ENCODE measurements at places on chromosomes 5 and 9. TPM values are rescaled to one million over a fixed set of nuclear protein-coding genes. Genes with fewer than 3 reads are reported as not detected.

FBN2 gene
- not detected for total RNA-seq

SLC36A3 gene
- total RNA-seq = not detected

DNA sequence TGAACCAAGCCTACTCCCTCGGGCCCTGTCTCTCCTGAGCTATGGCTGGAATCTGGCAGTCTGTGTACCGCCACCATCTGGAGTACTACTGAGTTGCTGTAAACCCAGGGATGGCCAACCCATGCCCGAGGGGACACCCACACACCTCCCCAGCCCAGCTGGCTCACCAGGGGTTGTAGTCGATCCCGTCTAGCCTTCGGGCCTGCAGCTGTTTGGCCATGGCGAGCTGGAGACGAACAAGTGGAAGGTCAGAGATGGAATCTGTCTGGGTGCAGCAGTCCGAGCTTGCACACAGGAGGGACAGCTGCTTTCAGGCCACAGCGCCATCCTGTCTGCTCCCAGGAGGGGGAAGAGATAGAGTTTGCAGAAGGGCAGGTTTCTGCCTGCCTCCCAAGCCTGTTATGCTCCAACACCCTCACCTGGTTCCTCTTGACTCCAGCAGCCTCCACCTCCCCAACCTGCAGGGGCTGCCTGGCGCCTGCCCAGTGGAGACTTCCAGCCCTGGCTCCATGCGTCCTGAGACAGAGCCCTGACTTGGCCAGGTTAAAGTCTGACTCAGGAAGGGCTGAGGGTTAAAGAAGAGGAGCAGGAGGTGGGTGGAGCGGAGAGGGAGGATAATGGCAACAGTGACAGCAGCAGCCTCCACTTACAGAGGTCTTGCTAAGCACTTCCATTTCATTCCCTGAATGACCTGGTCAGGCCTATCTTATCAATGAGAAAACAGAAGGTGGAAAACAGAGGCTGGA, 15.8 kb upstream of the SPOUT1 start:
- H3K4me1 ChIP-seq = no peaks in the 10 kb centered on the region
- DNase-seq = no peak
- no peaks in the 10 kb centered on the region for H3K27me3 ChIP-seq
- peaks cover 6% of the 10 kb centered on the region for H3K36me3 ChIP-seq
- no peak overlapping the region for H3K27ac ChIP-seq
- H3K4me3 ChIP-seq = no peak overlapping the region

DNA sequence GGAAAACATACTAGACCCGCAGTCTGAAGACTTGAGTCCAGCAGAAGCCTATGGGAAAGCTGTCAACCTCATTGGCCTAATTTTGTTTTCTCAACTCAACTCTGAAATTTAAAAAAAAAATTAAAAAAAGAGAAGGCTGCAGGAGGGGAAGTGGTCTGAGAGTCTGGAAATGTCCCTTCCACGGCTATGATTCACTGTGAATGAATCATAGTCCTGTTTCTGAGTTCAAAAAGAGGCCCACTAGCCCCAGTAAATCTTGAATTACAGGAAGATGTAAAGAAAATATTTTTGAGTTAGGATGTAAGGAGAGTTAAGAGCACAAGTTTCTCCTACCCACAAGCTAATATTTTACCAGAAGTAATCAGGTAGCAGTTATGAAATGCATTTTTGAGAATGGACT, 565.5 kb upstream of the DMAC1 start:
- peaks cover 13% of the 10 kb centered on the region for H3K4me1 ChIP-seq
- H3K27ac ChIP-seq = no peak overlapping the region
- no peaks in the 10 kb centered on the region for H3K36me3 ChIP-seq
- H3K4me3 ChIP-seq = no peak overlapping the region
- no peak for DNase-seq
- H3K27me3 ChIP-seq = no peaks in the 10 kb centered on the region

Measured in activated CD8-positive, alpha-beta memory T cell treated with anti-CD3 and anti-CD28 coated beads, Interleukin-2, amount 10 ng/mL, durations not matched to agents 7 days and 5 days (primary cell).